ENCODE measurements at places on chromosomes 12 and 14. TPM values are rescaled to one million over a fixed set of nuclear protein-coding genes. Genes with fewer than 3 reads are reported as not detected.

The CLEC6A gene
- total RNA-seq, result 0.11 TPM

GRCh38 chr12:111761706-111762105 is 5.0 kb upstream of the ALDH2 start:
- DNase-seq, result no peak

DNA sequence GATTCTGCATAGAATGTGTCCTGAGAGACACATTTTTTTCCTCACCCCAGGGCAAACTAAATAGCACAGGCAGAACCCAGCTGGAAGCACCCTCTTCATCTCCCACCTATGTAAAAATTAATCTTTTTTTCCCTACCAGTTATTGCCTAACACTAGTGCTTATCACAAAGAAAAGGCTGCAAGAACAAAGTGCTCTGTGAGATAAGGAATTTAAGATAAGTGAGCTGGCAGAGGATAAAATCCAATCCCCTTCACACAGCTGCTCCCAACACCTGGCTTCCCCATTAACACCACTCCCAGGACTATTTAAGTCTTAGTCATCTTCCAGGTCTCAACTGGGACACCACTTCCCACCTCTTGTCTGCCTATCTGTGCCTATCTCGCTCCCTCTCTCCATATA is 75.2 kb downstream of the TTC9 start:
- no peak for DNase-seq

DNA sequence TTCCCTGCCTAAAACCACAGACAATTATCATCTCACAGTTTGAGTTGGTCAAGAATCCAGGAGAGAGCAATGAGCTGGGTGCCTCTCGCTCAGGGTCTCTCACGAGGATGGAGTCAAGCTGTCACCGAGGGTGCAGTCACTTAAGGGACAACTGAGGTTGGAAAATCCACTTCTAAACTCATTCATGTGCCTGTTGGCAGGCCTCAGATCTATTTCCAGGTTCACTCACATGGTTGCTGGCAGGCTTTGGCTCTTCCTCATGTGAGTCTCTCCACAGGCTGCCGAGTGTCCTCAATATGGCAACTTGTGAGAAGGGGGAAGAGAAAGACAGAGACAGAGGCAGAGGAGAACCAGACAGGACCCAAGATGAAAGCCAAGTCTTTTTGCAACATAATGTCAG is 10.5 kb upstream of the OR10P1 start:
- no peak for DNase-seq

DNA sequence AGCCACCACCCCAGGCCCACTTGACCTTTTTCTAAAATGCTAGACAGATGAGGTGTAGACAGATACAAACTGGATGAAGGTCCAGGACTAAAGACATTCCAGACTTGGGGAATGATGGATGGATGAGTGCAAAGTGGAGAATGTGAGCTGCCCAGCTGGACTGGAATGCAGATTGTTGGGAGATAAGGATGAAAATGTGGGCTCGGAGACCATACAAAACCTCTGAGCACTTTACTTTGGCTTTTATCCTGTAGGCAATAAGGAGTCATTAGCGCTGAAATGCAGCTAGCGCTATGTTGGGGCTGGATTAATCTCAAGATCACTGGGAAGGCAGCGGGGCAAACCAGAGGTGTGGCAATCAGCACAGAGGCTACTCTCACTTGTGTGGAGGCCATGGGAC is 64.7 kb upstream of the GNPNAT1 start:
- DNase-seq, result no peak

DNA sequence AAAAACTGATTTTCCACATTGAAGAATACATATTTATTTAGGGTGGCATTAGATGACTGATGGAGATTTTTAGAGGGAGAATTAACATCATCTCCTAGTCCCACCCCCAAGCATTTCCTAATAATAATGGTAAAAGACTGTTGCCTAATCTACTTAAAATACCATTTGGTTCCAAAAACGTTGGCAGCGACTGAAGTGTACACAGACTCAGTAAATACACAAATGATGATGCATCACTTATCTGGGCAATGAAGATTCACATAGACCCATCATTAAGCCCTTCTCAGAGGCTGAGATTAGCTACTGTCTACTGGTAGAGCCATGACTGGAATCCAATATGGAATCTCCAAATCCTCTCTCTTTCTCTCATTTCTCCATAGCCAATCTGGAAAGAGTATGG is 18.2 kb downstream of the RTN1 start:
- no peak for DNase-seq

- DNase-seq, result peak; percentile 76
These were observed 329.3 kb upstream of the OR4E1 start for GRCh38 chr14:22002860-22003284.

DNA sequence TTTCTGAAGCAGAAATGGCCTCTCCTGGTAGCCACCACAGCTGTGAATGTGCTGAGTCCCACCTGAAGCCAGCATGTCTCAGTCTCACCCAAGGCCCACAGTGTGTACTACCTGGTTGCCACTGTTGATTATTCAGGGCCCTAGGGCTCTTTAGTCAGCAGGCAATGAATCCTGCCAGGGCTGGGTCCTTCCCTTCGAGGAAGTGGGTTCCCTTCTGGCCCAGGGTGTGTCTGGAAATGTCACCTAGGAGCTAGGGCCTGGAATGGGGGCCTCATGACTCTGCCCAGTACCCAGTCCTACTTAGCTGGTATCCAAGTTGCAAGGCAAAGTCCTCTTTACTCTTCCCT is 207.4 kb downstream of the SYNE2 start:
- DNase-seq, result no peak

Data from WTC11 (cell line).